Inflammatory macrophage (primary cell): ENCODE measurements at places on chromosomes 3 and 15.
A peak's percentile ranks its signal among the peaks of the same experiment; 100 is the strongest.

DNA sequence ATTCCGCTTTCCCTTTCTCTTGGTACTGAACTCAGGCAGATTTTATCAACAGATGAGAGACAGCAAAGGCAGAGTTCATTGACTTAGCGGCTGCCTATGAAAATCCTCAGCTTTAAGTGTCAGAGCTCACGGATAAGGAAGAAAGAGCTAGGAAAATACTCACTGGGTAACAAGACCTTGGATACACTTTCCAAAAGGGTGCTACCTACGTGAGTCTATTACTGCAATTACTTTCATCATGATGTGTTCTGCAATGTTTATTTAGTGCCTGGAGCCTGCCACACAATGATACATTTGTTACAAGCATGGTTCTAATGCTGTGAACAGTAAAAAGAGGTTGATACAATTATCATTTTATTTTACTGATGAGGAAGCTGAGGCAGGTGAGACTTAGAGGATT, 177.5 kb downstream of the GRM7 start:
- no peak for DNase-seq

DNA sequence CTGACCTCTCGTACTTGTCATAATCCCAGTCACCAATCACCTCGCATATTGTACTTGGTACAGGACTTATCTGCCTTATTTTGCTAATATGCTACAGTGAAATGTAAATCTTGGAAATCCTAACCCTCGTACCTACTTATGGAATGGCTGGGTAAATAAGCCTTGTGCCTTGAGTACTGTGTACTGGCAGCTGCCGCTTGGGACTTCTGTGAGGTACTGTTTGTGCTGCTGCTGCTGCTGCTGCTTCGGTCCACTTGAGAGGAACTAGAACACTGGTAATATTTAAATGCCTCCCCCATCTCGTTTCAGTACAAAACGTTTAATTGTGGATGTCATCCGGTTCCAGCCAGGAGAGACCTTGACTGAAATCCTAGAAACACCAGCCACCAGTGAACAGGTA, 42.5 kb upstream of the CRTC3 start:
- DNase-seq, result no peak

DNA sequence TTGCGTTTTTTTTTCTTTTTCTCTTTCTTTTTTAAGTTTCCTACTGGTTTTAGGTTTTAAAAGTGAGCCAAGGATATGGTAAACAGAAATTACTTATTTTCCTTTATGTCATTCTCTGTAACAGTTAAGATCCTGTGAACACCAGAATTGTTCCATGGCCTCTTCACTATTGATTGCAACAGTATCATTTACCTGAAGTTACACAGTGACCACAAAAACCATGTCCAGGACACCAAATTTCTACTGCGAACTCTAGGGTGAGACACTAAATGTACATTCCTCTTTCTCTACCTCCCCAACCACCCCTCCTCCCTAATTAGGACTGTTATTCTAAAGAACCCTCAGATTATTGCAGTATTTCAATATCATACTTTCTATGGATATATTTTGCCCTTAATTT, 280.9 kb downstream of the FOXP1 start:
- DNase-seq, result no peak

DNA sequence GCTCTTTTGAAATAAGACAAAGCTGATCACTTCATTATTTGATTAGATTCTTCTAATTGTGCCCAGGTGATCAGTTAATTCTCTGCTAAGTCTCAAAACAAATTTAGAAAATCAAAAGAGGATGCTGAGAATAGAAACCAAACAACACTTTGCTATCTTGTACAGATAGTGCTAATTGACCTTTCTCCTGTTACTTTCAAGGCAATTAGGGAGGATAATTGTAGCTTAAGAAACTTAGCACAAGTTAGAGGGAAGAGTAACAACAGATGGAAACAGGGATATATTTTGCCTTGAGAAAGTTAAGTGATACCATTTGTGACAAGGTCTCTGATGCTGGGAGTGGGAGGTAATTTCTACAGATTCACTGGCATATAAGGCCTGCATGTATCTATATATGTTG, 344.8 kb upstream of the GRM7 start:
- DNase-seq, result no peak

- DNase-seq, result no peak
Measured at GRCh38 chr15:80615783-80616391, 79.2 kb upstream of the ABHD17C start.

DNA sequence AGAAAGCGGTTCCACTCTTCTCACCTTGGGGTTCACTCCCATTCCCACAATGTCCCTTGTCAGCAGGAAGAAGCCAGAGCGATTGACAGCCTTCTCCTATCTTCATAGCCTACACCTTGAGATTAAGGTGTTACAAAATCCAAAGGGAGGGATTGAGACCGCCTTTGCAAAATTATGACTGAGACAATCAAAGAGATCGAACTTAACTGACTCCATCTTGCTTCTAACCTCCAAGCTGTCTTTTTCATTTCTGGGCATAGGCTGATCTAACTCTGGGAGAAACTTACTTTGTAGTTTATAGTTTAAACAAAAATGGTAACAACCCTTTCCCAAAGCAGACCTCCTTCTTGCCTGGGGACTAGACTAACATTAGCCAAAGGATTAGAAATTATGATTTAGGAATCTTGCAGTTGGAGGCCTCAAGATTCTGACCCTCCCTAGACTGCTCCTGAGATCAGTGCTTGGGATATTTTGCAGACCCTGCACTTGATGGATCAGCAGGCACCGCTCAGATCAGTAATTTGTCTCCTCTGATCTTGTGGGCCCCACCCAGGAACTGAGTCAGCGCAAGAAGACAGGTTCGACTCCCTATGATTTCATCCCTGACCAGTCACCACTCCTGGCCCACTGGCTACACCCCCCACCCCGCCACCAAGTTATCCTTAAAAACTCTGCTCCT, 40.0 kb downstream of the PAQR5 start:
- no peak for DNase-seq

GRCh38 chr3:170622369-170623159, 36.7 kb upstream of the SLC7A14 start:
- no peak for DNase-seq

GRCh38 chr3:98884675-98885371, 16.7 kb downstream of the DCBLD2 start:
- DNase-seq, result no peak

DNA sequence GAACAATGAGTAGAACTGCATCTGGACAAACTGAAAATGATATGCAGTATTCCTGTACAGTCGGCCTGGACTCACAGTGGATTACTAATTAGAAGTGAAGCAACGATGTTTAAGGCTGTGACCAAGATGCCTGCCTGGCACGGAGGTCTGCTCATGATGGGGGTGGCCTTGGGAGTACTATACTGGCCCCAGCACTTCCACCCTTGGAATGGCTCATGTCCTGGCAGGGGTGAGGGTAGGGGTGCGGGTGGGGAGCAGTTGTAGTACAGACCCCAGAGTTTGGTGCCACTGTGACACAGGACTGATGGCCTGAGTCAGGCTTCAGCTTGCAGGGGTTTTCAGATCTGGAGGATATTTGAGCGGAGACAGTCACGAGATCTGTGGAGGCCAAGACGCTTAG, 55.1 kb upstream of the ICE2 start:
- DNase-seq, result no peak

DNA sequence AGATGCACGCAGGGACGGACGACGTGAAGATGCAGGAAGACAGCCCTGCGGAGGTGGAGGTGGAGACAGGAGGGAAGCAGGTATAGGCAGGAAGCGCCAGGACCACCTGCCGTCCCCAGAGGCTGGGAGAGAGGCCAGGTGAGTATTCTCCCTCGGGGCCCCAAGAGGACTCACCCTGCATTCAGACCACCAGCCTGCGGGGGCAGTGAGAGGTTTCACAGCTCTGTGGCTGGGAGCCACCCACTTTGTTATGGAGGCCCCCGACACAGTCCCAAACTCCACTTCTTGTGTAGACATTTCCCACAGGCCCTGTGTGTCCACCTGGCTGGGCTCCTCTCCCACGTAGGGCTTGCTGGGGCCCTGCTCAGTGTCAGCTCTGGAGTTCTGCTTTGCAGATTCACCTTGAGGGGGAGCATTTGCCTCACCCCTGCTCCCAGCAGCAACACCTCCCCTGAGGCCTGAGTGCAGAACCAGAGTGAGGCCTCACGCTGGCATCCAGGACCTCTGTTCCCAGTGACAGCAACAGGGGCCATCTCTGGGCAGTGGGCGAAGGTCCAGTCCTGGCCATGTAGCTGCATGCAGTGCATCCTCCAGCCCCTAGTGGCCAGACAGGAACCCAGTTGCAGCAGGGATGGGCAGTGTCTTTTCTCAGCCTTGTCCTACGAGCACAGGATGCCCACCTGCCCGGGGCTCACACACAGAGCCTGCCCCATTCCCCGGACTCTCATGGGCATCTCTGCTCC, 119.4 kb upstream of the IQSEC1 start:
- DNase-seq, result no peak

DNA sequence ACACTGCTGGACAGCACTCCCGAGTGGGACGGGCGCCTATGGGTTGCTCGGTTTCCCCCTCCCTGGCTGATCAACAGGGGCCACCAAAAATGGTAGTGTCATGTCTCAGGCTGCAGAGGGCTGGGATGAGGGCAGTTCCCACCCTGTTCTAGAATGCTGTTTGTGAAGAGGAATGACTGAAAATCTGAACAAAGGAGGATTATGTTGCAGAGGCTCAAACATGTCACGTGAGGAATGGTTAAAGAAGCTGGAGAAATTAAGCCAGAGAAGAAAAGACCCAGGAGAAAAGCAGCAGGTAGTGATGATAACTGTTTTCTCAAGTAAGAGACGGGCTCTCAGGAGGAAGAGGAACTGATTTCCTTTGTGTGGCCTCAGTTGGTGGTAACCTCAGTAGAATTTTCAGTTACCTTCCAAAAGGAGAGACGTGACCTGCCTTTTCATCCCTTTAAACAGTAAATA, 10.4 kb downstream of the SPG21 start:
- no peak for DNase-seq

DNA sequence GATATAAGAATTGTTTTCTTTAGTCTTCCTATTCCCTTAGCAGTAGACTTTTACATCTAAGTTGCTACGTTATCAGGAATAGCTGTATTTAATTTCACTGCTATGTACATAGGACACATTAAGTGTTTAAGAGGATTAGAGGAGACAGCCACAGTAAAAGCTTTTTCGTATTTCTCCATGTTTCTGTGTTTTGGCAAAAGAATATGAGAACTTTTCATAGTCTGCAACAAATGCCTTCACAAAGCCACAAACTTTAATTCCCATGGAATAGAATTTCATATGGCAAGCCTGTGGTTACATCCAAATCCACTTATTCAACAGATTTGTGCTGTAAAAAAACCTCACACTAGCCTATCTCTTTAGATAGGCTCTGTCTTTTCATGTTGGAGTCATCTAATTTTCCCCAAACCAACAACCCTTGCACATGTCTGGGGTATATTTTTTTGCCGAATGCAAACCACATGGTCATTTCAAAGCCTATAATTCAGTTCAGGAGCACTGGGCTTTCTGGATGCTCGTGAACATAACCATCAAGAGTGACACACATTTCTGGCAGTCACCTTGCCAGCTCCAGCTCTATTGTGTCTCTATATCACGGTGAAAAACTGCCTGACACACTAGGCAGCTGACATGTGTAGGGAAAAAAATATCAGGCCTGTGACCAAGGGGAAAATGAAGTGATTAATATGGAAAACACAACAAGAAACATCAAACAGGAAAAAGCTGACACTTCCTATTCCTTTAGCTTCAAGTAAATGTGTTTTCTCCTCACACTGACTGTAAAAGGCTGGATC, 19.2 kb downstream of the PLD1 start:
- DNase-seq, result no peak

GRCh38 chr3:15787941-15788340, 9.8 kb downstream of the ANKRD28 start:
- DNase-seq, result no peak

DNA sequence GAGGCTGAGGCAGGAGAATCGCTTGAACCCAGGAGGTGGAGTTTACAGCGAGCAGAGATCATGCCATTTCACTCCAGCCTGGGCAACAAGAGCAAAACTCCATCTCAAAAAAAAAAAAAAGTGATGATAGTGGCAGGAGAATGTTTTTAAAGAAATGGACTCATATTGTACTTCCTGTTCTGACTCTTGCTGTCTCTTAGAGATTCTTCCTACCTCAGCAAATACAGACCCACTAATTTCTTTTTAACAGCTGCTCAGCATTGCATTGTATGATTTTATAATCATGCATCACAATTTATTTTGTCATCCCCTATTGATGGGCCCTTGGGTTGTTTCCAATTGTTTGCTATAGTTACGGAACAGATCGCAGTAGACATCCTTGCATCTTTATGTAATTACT, 8.8 kb upstream of the ANKDD1A start:
- DNase-seq, result no peak

GRCh38 chr3:97235611-97236315, 421.4 kb downstream of the EPHA6 start:
- no peak for DNase-seq

- peak; percentile 99 for DNase-seq
Measured at GRCh38 chr3:49238274-49239127, 38.5 kb downstream of the C3orf62 start.

- no peak for DNase-seq
Measured at GRCh38 chr3:145812391-145812790, 348.6 kb downstream of the PLOD2 start.

DNA sequence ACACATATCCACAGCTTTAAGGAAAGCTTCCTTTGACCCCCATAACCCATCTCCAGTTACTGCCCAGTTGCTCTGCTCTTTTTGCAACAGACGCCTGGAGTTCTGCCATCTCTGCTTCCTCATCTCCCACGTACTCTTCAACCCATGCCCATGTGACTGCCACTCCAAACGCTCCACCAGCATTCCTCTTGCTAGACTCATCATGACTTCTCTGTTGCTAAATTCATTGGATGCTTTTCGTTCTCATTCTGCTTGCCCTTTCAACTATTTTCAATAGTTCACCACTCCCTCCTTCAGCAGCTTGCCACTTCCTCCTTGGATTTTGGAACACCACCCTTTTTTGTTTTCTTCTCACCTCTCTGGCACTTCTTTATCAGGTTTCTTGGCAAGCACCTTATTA, 2.7 kb upstream of the KNSTRN start:
- DNase-seq, result peak; percentile 91

DNA sequence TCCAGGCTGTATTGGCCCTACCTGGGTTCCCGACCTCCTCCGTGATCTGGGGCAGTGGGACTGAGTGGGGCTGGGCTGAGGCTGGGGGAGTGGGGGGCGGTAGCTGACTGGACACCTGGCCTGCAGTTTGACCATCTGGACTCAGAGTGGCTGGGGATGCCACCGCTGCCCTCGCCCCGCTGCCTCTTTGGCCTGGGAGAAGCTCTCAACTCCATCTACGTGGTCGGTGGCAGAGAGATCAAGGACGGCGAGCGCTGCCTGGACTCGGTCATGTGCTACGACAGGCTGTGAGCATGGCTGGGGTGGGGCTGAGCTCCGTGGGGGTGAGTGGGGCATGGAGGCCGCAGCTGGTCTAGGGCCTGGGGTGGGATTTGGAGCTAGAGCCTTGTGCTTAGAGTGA, 2.7 kb downstream of the KLHL40 start:
- no peak for DNase-seq

GRCh38 chr3:177758126-177758525, 560.8 kb upstream of the TBL1XR1 start:
- no peak for DNase-seq

- no peak for DNase-seq
Measured at GRCh38 chr3:171807806-171808205, 2.5 kb downstream of the PLD1 start.

- no peak for DNase-seq
Measured at GRCh38 chr3:77326586-77326985, 286.7 kb downstream of the ROBO2 start.
